ENCODE measurements at places on chromosomes 13 and 19.

DNA sequence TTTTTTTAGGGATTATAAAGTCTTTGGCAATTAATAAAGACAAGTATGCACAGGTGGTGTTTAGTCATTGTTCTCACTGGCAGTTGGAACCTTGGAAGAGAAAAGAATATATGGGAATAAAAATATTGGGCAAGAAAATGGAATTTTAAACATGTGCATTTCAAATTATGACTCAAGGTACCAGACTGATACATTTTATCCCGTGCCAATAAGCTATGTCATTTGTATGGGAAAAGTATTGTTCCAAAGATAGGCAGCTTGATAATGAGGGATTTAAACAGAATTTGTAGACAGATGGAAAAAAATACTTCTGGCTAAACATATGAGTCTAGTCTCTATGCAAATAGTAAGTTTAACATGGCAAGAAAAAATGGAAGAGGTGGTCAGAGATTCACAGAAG lies 169.5 kb upstream of the UFM1 start:
- DNase-seq, result peak; percentile 85

DNA sequence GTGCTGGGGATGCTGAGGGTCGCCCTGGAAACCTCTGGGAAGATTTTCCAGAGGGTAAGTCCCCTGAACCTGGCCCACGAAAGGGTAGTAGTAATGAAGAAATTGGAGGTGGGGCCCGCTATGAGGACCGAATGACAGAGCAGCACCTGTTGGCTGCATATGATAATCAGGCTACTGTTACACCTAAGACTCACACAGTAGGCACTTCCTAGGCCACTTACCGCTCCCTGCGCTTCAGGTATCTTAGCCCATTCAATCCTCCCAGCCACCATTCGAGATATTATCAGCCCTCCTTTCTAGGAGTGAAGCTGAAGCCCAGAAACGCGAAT lies 4.3 kb upstream of the LRFN3 start:
- no peak for DNase-seq

GRCh38 chr19:13146763-13147563 lies 3.2 kb downstream of the STX10 start:
- peak; percentile 32 for DNase-seq

DNA sequence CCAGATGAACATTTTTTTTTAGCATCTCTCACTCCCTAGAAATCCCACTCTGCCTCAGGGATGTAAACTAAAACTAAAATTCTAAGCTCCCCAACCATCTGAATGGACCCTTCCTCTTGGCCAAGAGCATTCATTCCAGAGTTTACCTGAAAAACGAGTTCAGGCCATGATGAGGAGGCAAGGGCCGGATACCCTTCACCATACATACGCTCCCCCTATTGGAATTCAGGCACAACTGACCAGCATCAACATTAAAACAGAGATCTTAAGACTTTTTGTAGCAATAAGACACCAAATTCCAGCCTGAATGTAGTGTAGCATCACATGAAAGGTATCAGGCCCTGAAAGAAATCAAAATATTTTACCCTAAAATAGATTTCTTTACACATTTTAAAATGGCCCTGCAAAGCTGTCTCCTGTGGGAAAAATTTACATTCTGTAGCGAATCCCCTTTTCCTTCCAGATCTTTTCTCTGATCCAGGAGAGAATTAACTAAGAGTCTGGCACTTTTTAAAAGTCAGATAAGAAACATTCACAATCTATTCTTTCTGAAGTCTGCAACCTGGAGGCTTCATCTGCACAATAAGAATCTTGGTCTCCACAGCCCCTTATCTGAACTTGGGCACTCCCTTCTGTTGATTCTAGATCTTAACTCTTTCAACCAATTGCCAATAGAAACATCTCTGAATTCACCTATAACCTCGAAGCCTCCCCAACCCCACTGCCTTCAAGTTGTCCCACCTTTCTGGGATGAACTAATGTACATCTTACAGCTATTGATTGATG lies 888.5 kb downstream of the UQCRFS1 start:
- DNase-seq, result no peak

DNA sequence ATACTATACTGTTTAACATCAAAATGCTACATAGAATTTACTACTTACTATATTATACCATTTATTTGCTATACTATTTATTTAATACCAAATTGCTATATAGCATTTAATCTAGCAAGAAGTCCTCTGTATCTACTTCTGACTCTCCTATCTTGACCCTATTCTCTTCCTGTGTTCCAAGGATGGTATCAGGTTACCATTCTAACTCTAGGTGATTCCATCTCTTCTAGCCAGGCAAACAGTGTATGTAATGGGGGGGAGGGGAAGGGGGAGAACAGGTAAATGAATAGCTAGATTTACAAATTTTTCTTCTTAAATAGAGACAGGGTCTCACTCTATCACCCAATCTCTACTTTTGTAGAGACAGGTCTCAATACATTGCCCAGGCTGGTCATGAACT lies 200.3 kb downstream of the DIAPH3 start:
- no peak for DNase-seq

- DNase-seq, result peak; percentile 13
These were observed 1.1 kb downstream of the FPR1 start for GRCh38 chr19:51750400-51751094.

DNA sequence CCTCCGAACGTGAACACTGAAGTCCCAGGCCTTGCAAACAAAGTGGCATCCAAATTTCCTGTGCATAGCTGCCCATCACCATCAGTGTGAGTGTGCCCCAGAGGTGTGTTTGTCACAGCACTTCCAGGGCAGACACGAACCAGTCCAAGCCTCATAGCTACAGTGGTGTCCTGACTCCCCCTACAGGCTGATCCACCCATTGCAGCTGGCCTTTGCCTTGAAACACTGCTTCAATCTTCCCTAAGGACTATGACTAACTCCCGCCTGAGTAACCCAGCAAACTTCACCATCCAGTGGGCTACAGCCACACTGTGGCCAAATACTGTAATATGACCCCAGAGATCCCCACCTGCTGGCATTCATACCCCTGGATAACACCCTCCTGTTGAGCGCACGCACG lies 3.9 kb downstream of the ZNF266 start:
- no peak for DNase-seq

- DNase-seq, result no peak
These were observed 35.7 kb upstream of the SLC10A2 start for GRCh38 chr13:103101901-103102300.

DNA sequence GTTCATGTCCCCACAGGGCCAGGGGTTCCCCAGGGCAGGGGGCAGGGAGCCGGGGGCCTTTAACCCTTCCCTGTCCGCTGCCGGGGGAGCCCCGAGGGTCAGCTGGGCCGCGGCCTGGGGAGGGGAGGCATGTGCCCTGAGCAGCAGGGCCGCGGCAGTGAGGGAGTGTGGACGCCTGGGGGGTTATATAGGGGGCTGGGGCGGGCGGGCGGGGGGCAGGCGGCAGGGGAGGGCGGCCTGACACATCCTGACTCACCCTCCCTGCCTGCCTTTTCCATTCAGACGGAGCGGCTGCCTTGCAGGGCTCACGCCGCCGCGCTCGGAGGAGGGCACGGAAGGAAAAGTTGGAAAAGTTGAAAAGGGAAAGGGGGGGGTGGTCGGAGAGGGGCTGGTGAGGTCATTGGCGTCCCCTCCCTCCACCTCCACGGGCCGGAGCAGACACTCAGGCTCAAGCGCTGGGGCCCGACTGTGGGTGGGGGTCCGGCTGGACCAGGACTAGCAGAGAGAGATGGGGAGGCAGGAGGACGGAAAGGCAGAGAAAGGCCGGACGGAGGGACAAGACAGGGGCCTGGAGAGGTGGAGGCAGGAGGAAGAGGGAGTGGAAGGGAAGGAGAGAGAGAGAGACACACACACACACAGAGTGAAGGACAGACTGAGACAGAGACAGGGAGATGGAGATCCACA lies at the start of gene IL11:
Gene IL11, minus strand, starts transcription at position 159 of the 684 bp plus-strand sequence. Its CDS starts 153 bp downstream, at position 6.
- DNase-seq, result no peak

DNA sequence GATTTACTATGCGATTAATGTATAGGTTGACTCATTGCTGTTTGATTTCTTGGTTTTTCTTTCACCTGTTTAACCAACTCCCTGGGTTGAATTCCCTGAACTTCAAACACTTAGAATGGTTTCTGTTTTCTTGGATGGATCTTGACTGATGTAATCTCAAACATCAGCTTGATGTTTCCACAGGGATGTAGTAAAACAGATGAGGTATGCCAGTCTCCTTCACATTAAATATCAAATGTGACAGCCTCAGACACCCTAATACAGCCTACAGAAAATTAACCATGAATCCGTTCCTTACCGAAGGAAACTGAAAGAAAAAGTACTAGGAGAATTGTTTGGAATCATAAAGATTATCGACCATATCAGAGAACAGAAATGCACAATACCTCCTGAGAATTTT lies 631.2 kb downstream of the GPC5 start:
- DNase-seq, result no peak

DNA sequence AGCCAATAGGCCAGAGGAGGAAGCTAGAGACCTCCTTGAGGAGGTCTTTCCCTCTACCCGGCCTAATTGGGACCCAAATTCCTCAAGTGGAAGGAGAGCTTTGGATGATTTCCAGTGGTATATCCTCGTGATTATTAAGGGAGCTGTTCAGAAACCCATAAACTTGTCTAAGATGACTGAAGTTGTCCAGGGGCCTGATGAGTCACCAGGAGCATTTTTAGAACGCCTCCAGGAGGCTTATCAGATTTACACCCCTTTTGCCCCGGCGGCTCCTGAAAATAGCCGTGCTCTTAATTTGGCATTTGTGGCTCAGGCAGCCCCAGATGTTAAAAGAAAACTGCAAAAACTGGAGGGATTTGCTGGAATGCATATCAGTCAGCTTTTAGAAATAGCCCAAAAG lies 198.1 kb downstream of the ZNF486 start:
- no peak for DNase-seq

- no peak for DNase-seq
These were observed 253.0 kb downstream of the PCDH20 start for GRCh38 chr13:61162636-61163035.

GRCh38 chr13:113176280-113176679 lies 17.8 kb downstream of the PROZ start:
- DNase-seq, result no peak

GRCh38 chr19:39297931-39298634 lies 1.9 kb downstream of the IFNL1 start:
- no peak for DNase-seq

DNA sequence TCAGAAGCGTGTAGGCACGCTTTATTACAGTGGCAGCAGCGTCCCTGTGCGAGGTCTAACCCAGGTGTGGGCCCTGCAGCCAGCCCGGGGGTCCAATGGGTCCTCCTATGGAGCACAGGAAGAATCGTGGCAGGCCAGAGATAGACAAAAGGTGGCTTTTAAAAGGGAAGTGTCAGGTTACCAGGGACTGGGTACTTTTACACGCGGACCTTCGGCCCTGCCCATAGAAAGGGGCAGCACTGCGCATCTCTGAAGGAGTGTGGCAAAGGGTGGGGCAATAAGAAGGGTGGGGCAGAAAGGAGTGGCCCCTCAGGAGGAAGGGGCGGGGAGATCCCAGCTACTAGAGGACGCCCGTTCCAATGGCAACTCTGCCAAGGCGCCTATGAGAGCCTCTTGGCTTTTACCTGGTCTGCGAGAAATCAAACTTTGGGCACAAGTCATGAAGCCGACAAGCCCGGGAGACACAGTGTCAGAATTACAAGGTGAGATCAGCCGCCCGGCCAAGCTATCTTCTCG lies 1419.8 kb downstream of the UQCRFS1 start:
- peak; percentile 91 for DNase-seq

GRCh38 chr13:37413161-37413560 lies 185.4 kb downstream of the POSTN start:
- DNase-seq, result no peak

DNA sequence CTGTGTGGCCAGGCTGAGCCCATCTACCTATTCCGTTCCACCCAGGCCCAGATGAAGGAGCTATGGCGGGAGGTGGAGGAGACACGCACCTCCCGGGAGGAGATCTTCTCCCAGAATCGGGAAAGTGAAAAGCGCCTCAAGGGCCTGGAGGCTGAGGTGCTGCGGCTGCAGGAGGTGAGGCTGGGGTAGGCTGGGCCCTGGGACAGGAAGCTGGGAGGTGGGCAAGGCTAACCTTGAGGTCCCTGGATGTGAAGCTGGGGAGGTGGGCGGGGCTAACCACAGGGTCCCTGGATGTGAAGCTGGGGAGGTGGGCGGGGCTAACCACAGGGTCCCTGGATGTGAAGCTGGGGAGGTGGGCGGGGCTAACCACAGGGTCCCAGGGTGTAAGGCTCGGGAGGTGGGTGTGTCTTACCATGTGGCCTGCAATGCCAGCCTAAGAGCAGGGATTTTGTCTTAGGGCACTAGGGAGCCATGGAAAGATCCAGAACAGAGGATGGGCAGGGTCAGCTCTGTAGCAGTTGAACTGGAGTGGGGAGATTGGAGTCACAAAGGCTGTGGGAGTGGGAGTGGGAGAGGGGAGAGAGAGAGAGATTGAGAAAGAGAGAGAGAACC lies 36.9 kb downstream of the KCNC3 start:
- DNase-seq, result no peak

GRCh38 chr19:39038098-39038497 lies 5.7 kb upstream of the FBXO27 start:
- DNase-seq, result peak; percentile 35

- peak; percentile 59 for DNase-seq
These were observed 1073.4 kb downstream of the EFNB2 start for GRCh38 chr13:105462098-105462497.

DNA sequence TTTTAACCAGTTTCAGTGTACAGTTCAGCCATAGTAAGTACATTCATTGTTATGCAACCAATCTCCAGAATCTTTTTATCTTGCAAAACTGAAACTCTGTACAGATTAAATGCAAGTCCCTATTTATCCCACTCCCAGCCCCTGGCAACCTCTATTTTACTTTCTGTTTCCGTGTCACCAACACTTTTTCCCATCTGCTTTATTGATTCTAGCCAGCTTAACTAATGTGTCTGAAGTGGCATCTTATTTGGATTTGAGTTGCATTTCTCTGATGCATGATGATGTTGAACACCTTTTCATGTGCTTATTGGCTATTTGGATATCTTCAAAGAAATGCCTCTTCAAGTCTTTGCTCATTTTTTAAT lies 18.9 kb downstream of the SPATA13 start:
- no peak for DNase-seq

DNA sequence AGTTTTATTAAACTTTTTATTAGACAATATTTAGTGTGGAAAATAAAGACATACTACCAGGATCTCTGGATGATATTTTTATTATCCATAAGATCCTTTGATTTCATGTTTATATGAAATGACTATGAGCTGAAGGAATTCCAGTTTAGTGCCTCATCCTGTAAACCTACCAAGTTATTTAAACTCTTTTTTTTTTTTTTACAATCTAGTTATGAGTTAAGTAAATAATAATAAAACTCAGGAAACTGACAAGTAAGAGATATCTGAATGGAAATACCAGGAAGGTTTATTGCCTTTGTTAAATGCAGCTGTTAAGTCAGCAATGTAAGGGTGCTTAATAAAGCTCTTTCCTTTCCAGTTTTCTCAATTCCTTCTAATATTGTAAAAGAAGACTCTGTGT lies 53.9 kb downstream of the RXFP2 start:
- DNase-seq, result no peak

GRCh38 chr19:40689339-40690049 lies 957 bp downstream of the NUMBL start:
- DNase-seq, result no peak

GRCh38 chr13:72523049-72523448 lies 204.4 kb downstream of the MZT1 start:
- no peak for DNase-seq

- DNase-seq, result peak; percentile 32
These were observed 188.0 kb downstream of the RGCC start for GRCh38 chr13:41645331-41645730.

GRCh38 chr13:47672245-47673008 lies 328.6 kb downstream of the SUCLA2 start:
- no peak for DNase-seq

Data from foreskin keratinocyte (primary cell).